ENCODE measurements at places on chromosomes 11 and 22.

DNA sequence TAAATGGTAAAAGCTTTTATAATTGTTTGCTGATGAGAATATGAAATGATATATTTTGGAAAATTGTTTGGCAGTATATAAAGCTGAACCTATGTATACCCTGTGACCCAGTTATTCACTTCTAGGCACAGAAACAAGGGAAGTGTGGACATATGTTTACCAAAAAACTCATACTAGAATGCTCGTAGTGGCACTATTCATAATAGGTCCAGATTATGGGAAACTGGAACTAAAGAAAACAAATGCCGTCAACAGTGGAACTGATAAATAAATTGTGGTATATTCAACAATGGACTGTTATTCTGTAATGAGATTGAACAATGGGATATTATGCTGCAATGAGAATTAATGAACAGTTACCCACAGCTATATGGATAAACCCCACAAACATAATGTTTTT lies 32.8 kb downstream of the CSTPP1 start:
- no peak for DNase-seq

GRCh38 chr11:57458410-57459163 lies 1.7 kb upstream of the RTN4RL2 start:
- peak; percentile 70 for DNase-seq

GRCh38 chr11:118427707-118428106 lies 8.6 kb upstream of the KMT2A start:
- no peak for DNase-seq

DNA sequence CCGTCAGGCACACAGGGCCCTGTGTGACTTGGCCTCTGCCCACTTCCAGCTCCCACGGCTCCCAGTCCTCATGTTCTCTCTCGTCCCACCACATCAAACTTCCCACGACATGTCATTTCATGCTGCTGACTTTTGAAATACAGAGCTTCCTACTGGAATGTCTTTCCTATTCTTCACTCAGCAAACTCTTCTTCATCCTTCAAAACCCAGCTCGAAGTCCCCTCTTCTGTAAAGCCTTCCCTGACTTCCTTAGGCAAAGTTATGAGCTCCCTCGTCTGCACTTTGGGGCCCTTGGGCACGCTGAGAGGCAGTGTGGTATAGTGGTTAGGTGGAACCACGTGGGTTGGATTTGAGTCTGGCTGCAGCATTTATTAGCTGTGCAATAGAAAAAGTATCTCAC lies 37.8 kb upstream of the EIF3D start:
- no peak for DNase-seq

DNA sequence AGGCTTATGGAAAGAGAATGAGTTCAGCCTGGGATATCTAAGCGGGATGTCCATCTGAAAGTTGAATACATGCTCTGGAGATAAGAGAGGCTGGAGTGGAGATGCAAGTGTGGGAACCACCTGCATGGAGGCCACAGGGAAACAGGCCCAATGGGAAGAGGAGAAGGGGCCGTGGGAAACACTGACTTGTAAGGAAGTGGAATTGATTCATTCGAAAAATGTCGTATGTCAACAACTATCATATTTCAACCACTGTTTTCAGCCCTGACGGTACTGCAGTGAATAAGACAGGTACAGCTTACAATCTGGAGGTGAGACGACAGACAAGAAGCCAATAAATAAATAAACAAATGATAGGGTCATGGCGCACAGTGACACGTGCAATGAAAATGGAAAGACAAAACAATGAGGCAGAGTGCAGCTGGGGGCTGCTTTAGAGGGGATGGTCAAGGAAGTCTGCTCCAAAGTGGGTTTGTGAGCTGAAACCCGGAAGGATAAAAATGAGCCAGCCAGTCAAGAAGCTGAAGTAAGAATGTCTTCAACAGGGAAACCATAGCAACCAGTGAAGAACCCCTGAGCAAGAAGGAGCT lies 35.9 kb downstream of the EFCAB6 start:
- DNase-seq: no peak
